ENCODE measurements at places on chromosomes 5 and 9.

GRCh38 chr5:143182901-143183820 lies 220.3 kb downstream of the NR3C1 start:
- no peak for DNase-seq

- no peak for DNase-seq
Observed at GRCh38 chr5:10321882-10322281, 14.2 kb upstream of the CMBL start.

GRCh38 chr5:81091199-81091598 lies 131.0 kb downstream of the RASGRF2 start:
- DNase-seq: no peak

GRCh38 chr5:55427157-55427556 lies 107.6 kb downstream of the PLPP1 start:
- DNase-seq: no peak

DNA sequence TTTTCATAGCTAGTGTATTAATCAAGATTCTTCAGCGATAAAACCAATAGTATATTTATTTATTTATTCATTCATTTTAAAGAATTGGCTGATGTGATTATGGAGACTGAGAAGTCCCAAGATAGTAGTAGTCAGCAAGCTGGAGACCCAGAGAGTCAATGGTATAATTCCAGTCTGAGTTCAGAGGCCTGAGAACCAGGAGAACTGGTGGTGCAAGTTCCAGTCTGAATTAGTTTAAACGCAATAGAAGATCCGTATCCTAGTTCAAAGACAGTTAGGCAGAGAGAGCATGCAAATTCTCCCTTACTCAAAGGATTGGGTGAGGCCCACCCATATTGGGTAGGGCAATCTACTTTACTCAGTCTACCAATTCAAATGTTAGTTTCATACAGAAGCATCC lies 364.2 kb upstream of the RPS23 start:
- no peak for DNase-seq

DNA sequence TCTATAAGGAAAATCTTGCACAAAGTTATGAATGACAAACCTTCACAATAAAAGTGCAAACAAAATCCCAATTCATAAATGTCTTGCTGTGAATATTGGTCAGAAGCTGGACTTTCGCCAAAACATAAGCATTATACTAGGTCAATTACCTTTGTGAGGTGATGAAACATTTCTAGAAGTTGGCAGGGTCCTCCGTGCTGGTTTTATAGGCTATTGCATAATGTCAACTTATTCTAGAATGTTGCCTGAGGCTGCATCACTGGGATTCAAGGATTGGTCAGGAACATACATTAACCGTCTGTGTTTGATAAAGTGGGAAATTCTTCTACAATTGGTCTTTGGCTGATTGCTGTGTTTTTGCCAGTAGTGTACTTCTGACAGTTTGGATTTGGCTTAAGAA lies 49.8 kb upstream of the PALM2AKAP2 start:
- DNase-seq: no peak

DNA sequence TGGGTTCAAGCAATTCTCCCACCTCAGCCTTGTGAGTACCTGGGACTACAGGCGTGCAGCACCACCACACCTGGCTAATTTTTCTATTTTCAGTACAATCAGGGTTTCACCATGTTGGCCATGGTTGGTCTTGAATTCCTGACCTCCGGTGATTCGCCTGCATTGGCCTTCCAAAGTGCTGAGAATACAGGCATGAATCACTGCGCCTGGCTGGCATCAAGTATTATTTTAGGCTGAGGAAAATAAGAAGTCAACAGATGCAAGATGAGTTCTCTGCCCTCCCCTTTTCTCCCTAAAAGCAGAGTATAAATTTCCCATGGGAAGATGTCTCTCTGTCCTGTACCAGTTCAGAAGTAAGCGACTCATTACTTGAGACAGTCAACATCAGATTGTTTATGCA lies 71.5 kb downstream of the ELAVL2 start:
- DNase-seq: no peak

- no peak for DNase-seq
Observed at GRCh38 chr5:163821142-163821541, 315.7 kb downstream of the MAT2B start.

DNA sequence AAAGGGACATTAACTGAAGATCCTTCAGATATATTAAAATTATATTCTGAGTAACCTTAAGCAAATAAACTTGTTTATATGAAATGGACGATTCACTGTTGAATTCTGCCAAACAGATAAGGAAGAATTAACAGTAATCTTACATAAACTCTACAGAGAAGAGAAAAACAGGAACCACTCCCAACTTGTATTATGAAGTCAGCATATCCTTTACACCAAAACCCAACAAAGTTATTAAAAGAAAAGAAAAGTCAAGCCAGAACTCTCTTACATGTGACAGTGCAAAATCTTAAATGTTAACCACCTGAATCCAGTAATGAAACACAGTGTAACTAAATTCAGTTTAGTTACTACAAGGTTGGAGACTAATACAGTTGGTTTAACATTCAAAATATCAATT lies 185.8 kb downstream of the DEPDC1B start:
- DNase-seq: no peak

DNA sequence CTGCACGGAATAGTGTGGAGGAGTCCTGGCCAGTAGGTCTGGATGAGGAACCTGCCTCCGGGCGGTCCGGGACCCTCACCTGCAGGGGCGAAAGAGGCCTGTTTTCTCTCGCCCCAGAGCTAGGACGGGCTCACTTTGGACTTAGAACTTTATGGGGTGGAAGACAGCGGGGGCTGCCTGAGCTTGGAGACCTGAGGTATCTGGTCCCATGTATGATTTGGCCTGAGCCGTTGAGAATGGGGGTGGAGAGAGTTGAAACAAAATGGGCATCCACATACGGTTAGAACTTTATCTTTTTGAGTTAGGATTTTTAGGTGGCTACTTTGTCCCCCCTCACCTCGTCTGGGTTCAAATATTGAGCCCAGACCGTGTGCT lies 681 bp upstream of the ETF1 start:
- no peak for DNase-seq

DNA sequence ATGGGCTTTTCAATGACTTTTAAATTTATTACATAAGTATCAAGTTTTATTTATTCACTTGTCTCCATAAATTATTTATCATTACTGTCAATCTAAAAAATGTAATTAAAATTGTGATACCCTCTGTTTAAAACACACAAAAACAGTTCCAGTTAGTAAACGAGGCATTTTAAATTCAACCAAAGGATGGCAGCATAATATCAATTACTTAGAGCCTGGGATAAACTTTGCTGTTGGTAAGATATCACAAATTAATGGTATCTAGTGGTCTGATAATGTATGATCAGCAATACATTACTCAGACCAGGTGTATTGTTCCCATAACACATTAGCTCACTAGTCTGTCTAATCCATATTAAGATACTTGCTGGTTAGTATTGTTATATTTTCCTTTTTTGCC lies 9.6 kb upstream of the IFNE start:
- no peak for DNase-seq

DNA sequence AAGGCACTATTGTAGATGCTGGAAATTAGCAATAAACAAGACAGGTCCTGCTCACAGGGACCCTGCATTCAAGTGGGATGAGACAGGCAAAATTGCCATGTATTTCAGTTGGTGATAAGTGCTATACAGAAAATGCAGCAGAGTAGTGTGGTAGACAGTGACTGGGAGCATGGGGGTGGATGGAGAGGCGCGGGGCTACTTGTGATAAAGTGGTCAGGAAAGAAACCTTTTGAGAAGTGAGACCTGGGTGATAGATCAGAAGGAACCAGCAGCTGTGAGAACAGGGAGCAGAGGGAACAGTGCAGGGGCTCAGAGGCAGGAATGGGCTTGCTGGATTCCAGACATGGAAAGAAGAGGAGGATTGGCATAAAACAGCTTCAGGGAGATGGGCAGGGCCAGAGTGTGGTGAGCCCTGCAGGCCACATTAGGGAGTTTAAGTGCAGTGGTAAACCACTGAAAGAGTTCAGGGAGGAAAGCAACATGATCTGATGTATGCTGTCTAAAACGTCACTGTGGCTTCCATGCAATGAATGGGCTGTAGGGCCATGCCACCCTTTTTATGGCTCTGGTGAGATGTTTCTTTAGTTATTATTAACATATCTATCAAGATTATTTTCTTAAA lies 7.3 kb downstream of the CRHBP start:
- no peak for DNase-seq

- no peak for DNase-seq
Observed at GRCh38 chr9:68426755-68427154, 70.3 kb downstream of the PGM5 start.

Measured in Caco-2 (cell line).